ENCODE measurements at places on chromosomes 7 and 10. TPM values are rescaled to one million over a fixed set of nuclear protein-coding genes. Genes with fewer than 3 reads are reported as not detected.

- DNase-seq, result no peak
These were observed 1.0 kb upstream of the HIF1AN start for GRCh38 chr10:100534726-100535125.

Gene TMEM26
- 8.5 TPM for polyA plus RNA-seq

Gene CPA4
- 0.34 TPM for polyA plus RNA-seq

Gene HTR7
- polyA plus RNA-seq, result 0.23 TPM

- DNase-seq, result no peak
These were observed 27.8 kb downstream of the DENND10 start for GRCh38 chr10:119131512-119132240.

DNA sequence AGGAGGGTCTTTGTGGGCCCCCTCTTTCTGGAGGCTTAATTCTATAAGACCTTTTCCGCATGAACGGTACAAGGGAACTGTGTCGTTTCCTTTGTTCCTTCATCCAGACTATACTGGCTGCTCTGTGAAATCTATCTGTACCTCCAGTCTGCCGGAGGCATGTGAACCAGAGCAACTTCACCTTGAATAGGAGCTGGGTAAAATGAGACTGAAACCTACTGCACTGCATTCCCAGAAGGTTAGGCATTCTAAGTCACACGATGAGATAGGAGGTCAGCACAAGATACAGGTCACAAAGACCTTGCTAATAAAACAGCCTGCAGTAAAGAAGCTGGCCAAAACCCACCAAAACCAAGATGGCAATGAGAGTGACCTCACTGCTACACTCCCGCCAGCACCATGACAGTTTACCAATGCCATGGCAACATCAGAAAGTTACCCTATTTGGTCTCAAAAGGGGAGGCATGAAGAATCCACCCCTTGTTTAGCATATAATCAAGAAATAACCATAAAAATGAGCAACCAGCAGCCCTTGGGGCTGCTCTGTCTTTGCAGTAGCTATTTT, 36.8 kb upstream of the INPP5F start:
- no peak for DNase-seq

DNA sequence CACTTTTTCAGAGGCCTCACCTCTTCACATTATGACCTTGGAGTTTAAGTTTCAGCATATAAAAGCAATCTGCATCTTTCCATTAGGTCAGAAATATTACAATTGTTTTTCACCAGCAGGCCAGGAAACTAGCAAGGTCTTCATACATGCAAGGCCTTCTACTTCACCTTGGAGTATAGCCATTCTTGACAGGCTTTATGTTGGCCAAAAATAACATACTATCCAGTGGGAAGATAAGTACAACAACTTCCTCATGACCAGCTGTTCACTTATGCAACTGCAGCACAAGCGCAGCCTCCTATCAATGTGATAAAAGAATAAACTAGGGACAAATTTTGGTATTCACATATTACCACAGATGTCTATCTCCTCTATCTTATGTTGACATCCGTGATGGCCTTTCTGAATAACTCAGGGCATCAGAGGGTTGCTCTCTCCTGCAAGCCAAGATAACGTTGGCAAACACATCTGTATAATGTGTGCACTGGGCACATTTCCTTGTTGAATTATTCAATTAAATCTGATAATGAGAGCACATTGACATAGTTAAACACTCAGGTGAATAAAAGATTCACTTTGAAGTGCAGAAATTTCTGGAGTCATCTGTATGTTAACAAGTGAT, 239.8 kb downstream of the FZD1 start:
- no peak for DNase-seq

DNA sequence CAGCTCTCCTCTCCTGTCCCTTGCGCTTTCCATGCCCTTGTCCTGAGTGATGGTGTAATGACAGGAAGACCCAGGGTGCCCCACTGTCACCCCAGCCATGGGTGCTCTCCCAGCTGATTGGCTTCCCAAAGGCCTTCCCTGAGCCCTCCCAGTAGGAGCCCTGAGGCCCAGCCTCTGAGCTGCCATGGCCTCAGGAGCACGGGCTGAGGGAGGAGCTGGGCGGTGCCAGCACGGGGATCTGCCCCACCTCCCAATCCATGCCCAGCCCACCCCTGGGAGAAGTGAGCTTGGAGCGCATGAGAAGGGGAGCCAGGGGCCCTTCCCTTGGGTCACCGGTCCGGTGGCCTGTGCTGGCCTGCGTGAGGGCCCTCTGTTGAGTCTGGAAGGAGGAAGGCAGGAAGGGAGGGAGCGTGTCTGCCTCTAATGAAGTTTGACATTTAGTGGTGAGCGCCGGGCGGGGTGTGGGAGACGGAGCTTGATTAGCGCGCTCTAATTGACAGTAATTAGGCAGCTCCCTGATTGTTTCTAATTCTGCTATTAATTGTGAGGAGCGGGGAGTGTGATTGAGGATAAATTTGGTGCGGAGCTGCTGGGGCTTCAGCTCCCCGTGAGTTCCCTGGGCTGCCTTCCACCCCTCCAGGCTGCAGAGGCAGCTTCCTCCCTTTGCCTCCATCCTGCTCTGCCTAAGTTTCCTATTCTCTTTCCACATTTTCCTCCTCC, 28.3 kb downstream of the GBX1 start:
- no peak for DNase-seq

- no peak for DNase-seq
These were observed 638 bp downstream of the IQCE start for GRCh38 chr7:2559283-2559950.

Gene LIPK
- polyA plus RNA-seq, result not detected

DNA sequence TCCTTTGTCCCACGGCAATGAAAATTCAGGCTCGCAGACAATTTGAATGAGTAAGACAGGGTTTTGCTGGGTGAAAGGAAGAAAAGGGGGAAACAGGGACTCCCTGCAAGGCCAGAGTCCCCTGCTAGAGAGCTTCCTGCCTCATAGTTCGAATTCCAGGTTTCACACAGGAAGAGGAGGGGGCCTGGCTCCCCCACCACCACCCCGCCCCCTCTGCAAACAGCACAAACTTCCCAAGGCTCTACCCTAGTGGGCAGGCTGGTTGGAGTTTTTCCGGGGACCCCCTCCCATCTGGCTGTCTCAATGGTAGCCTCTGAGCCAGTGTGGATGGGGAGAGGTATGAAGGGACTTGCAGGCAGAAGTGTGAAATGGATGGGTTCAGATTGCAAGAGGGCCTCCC, 57.4 kb upstream of the NEBL start:
- no peak for DNase-seq

Gene FXYD4
- 1.5 TPM for polyA plus RNA-seq

Gene CPA1
- 1.6 TPM for polyA plus RNA-seq

DNA sequence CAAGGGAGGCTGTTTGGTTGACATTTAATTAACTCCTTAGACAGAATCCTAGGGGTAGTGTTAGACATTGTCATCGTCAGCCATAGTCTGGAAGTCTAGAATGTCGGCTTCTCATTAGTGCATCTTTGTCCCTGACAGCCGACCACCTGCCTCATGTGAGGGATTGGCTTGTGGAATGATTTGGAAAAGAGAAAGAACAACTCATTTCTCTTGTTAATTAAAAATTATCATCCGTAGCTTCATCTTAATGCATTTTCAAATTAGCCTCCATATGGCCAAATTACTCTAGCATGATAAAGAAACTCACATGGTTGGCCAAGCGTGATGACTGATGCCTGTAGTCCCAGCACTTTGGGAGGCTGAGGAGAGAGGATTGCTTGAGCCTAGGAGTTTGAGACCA, 97.7 kb upstream of the PARD3 start:
- DNase-seq, result no peak

GRCh38 chr10:125209591-125210355, 49.4 kb upstream of the CTBP2 start:
- no peak for DNase-seq

Gene STAG3
- 31.0 TPM for polyA plus RNA-seq

DNA sequence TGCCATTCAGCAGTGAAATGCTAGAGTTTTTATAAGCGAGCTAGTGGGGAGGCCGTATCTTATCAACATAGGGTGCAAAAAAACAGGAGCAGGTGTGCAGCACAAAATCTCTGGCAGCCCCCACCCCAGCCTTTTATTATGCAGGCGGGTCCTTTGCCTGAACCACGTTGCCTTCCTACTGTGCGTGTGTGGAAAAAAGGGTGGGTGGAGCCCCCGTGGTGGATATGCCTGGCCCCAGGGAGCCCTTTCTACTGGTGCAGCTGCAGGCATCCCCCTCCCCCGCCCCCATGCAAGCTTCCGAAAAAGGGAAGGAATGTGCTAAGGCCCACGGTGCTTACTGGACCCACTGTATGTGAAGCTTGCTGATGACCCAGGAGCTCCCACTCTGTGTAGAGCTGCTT, 175.9 kb downstream of the USP6NL start:
- no peak for DNase-seq

GRCh38 chr10:24899571-24899970, 52.8 kb downstream of the PRTFDC1 start:
- DNase-seq, result no peak

- DNase-seq, result no peak
These were observed 69.5 kb downstream of the STK17A start for GRCh38 chr7:43652364-43652763.

GRCh38 chr7:66016131-66016461, 34.1 kb upstream of the GUSB start:
- DNase-seq, result no peak

DNA sequence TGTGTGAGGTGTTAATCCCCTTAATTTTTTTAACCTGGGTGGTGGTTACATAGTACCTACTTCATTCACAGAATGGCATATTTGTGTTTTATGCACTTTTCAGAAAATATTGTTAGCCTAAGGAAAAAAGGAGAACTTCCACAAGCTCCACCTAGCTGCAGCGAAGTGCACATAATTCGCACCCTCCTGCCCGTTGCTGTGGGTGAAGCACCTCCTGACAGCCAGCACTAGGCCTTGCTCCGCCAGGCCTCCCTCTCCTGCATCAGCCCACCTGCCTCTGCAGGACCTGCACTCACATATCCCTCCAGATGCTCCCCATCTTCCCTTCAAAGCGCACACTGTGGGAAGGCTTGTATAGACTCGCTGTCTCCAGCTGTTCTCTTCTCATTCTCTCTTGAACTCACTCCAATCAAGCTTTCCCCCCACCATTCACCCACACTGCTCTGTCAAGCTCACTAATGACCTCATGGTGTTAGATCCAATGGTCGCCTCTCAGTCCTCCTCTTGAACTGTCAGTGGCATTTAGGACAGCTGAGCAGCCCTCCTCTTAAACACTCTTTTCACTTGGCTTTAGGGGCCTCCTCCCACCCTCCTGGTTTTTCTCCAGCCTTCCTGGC, 20.7 kb upstream of the GRID1 start:
- no peak for DNase-seq

DNA sequence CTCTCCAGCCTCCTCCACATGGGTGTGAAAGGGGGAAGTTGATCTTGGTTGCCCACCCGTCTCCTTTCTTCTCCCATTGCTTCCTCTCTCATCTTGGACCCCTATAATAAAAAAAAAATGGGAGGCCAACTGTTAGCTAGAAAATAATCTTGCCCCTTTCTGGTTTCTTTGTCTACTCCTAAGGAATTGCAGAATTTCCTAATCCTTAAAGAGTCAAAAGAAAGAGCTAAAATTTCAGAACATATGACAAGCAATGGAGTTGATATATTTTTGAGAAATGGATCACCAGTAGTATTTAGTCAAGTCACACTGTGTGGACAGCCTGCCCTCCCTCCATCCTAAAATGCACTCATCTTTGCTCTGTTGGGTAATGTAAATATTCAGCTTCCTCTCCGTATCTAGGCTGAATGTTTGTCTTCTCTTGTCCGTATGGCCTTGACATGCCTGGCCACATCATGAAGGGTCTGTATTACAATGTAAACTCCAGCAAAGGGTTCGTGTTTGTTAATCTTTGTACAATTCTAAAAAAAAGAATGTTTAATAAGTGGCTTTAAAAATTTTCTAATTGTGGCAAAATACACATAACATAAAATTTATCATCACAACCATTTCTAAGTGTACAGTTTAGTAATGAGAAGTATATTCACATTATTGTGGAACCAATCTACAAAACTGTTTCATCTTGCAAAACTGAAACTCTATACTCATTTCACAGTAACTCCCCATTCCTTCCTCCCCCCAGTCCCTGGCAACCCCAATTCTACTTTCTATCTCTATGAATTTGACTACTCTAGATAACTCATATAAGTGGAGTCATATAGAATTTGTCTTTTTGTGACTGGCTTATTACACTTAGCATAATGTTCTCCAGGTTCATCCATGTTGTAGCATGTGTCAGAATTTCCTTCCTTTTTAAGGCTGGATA, 71.5 kb downstream of the ZNF92 start:
- DNase-seq, result no peak

Gene ZNF107
- polyA plus RNA-seq, result 10.2 TPM

GRCh38 chr7:145434811-145435210, 599.0 kb upstream of the TPK1 start:
- DNase-seq, result no peak

Gene SORCS3
- 21.8 TPM for polyA plus RNA-seq

DNA sequence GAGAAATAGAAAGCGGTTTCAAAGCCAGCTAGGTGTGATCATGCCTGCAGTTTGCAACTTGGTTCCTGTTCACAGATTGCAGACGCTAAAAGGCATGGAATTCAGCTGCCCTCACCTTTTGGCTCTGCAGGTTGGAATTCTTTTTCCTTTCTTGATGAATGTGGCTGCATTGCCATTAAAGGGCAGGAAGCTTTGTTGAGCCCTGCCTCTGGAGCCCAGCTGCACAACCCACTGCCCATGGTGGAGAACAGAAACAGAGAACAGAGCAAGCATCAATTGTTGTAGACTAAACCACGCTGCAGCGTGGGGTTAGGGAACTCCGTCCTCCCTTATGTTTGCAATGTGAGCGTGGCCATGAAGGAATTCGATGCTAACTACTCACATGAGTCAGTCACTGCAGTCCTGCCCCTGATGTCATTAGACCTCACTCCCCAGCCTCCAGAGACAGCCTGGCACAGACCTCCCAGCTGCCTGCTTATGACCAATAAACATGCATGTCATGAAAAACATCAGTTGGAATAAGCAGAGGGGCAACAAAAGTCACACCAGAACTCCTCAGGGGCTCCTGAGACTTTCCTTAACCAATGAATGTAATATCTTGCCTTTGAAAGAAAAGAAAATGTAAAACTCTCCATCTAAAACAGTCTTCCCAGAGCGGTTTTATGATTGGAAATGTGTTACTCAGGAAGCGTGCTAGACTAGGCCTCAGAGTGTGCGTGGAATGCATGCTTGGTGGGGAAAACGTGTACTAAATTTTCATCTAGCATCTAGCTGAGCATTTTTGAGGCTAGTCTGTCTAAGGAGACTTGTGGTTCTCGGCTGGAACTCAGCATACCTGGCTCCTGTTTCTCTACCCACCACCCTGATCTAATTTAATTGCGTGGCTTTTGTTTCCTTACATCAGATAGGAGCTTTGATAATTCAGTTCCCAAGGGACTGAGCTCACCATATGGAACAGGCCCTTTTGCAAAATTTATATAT, 232.2 kb downstream of the KIAA1217 start:
- no peak for DNase-seq

- no peak for DNase-seq
These were observed 99.1 kb downstream of the SND1 start for GRCh38 chr7:127751062-127751461.

DNA sequence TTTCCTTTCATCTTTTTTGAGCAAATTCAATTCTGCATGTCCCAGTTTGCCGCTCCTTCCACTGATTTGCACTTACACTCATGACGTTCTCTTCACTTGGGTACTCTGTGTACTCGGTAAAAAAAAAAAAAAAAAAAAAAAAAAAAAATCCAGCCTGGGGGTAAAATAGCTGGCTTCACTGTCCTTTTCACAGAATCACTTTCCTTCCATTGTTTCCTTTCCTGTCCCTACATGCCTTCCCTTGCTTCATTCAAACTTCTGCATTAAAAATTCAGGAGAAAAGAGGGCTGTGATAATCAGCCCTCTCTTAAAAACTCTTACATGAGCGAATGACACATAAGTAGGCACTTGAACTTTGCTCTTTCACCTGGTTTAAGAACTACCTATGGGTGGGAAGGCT, 8.7 kb downstream of the ANKRD1 start:
- DNase-seq, result no peak

Measured in left renal pelvis (tissue), 4 donors.